ENCODE measurements at places on chromosomes 5 and 9. TPM values are rescaled to one million over a fixed set of nuclear protein-coding genes. Genes with fewer than 3 reads are reported as not detected.

ADAMTS6 gene
- 7.6 TPM for total RNA-seq

NTNG2 gene
- 4.0 TPM for total RNA-seq

FAM169A gene
- 24.1 TPM for total RNA-seq

ZNF300 gene
- 16.3 TPM for total RNA-seq

BTNL8 gene
- total RNA-seq: 0.47 TPM

MSX2 gene
- total RNA-seq: 0.47 TPM

CARD6 gene
- 3.7 TPM for total RNA-seq

ORM2 gene
- total RNA-seq: not detected

KIF27 gene
- 11.5 TPM for total RNA-seq

ANKDD1B gene
- total RNA-seq: 6.4 TPM

CYSTM1 gene
- 50.5 TPM for total RNA-seq

FOXD4L6 gene
- total RNA-seq: not detected

ZDHHC12 gene
- total RNA-seq: 44.6 TPM

C7 gene
- total RNA-seq: 392 TPM

GPR150 gene
- not detected for total RNA-seq

ARL14EPL gene
- not detected for total RNA-seq

FCN1 gene
- total RNA-seq: 24.3 TPM

TICAM2 gene
- total RNA-seq: 2.9 TPM

SLC34A1 gene
- 166 TPM for total RNA-seq

NKD2 gene
- 36.5 TPM for total RNA-seq

LECT2 gene
- total RNA-seq: not detected

PLEKHG4B gene
- total RNA-seq: 10.0 TPM

CDH6 gene
- total RNA-seq: 89.1 TPM

CEL gene
- total RNA-seq: 4.4 TPM

NR5A1 gene
- 0.12 TPM for total RNA-seq

ANKRD18B gene
- total RNA-seq: 1.6 TPM

PCDHA4 gene
- total RNA-seq: 1.8 TPM

UNC13B gene
- 24.1 TPM for total RNA-seq

ACOT12 gene
- total RNA-seq: 1.3 TPM
